ENCODE measurements at places on chromosomes 7 and 10.

DNA sequence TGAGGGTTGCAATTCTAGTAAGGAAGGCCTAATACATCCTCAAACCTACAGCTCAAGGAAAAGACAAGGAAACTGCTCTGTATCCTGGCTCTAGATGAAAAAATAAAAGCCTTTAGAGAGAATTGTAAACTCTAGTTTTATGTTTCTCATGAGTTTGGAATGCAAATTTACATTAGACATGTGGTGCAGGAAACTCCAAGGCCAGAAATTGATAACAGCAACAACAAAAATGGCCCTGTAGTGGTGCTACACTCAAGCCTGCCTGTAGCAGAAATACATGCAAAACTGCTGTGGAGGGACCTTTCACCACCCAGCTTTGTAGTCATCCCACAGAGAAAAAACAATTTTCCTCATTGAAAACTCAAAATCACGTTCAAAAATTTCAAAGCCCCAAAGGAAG lies 546.7 kb upstream of the LRRN3 start:
- no peak for DNase-seq

GRCh38 chr7:21962677-21963076 lies 17.0 kb upstream of the CDCA7L start:
- DNase-seq = no peak

DNA sequence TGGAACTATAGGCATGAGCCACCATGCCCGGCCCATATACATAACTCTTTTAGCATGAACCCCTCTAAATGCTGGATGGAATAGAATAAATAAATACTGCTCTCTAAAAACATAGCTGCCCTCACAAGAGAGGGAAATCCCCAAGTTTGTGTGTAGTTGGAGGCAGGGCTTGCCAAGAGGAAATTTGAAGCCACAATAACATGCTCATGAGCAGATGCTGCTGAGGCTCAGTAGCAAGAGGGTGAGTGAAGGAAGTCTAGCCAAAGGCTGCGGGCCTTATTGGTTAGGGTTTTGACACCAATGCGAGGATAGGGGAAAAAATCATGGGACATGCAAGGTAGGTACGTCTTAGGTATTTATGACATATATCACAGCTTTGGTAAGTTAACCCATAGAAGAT lies 17.3 kb downstream of the TPK1 start:
- no peak for DNase-seq

- DNase-seq = no peak
Observed at GRCh38 chr7:123552641-123553040, 5.0 kb downstream of the NDUFA5 start.

GRCh38 chr7:25424113-25424512 lies 195.8 kb upstream of the NPVF start:
- no peak for DNase-seq

- DNase-seq = no peak
Observed at GRCh38 chr7:84399661-84400060, 205.1 kb upstream of the SEMA3A start.

- DNase-seq = no peak
Observed at GRCh38 chr7:45710271-45711160, 136.3 kb downstream of the ADCY1 start.

DNA sequence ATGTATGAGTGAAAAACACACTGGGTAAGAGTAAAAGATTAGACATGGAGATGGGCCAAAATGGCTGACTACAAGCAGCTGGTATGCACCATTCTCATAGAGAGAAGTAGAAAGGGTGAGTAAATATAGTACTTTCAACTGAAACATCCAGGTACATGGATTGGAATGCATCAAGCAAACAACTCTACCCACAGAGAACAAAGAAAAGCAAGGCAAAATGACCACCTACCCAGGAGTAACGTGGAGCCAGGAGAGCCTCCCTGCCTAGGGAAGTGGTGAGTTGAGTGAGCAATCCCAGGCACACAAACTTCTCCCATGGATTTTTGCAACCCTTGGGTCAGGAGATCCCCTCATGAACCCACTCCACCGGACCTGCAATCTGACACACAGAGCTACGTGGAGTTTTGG lies 212.8 kb downstream of the PTN start:
- peak; percentile 32 for DNase-seq

GRCh38 chr10:10942441-10942840 lies 75.2 kb upstream of the CELF2 start:
- DNase-seq = peak; percentile 23

DNA sequence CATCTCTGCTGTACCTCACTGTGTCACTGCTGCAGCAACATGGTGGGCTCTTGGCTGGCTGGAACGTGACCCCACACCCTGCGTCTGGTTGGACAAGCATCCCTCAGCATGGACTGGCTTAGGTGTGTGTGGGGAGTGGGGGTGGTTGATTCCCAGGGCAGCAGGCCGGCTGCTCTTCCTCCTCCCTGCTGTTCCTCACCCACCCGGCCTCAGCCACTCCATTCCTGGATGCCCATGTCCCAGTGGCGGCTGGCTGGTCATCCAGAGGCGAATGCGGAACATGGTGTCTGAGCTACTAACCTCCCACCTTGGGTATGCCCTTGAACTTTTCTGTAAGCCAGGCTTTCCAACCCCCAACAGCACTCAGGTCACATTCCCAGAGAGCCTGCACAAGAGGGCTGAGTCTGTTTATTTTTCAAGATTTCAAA lies 81.2 kb downstream of the GRK5 start:
- DNase-seq = no peak
